ENCODE measurements at places on chromosomes 6 and 20.

- no peak for DNase-seq
Observed at GRCh38 chr6:6986344-6986743, 121.4 kb upstream of the RREB1 start.

DNA sequence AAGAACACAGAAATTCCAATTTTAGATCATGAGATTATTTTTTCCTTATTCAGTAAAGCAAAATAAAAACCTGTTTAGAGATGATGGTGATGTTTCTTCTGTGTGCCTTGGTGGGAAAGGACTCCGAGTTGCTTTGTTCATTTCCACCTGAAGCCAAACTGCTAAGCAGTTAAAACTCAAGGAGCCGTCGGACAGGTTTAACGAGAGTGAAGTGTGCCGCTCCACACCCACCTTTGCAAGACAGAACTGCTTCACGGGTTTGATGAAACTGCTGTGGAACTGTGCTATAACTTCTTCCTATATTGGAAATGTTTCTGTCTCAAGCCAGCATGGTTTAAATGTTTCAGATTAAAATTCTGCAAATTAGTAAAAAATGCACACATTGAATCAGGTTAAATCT lies 9.2 kb upstream of the DSP start:
- DNase-seq, result no peak

- no peak for DNase-seq
Observed at GRCh38 chr6:52328729-52329128, 33.2 kb upstream of the PAQR8 start.

DNA sequence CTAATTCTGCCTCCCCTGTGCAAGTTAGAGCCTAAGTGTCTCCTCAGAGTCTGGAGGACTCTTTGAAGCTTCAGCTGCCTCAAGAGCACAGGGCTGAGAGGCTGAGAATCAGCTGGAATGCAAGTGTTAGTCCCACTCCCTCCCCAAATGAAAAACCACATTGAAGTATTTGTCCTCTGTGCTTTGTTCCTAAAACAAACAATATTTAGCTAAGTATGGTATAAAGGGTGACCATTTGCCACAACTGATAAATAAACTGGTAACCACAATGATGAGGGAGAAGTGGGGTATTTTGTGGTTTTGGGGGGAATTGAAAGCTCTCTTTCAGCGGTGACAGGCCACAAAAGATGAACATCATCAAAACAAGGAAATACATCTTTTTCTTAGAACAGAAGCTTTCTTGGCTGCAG lies 91.7 kb upstream of the HDDC2 start:
- DNase-seq, result no peak

GRCh38 chr20:6920991-6921613 lies 153.6 kb downstream of the BMP2 start:
- DNase-seq, result no peak

GRCh38 chr20:53642196-53643030 lies 48.8 kb upstream of the ZNF217 start:
- no peak for DNase-seq

GRCh38 chr6:3671382-3671781 lies 80.1 kb downstream of the PXDC1 start:
- no peak for DNase-seq

DNA sequence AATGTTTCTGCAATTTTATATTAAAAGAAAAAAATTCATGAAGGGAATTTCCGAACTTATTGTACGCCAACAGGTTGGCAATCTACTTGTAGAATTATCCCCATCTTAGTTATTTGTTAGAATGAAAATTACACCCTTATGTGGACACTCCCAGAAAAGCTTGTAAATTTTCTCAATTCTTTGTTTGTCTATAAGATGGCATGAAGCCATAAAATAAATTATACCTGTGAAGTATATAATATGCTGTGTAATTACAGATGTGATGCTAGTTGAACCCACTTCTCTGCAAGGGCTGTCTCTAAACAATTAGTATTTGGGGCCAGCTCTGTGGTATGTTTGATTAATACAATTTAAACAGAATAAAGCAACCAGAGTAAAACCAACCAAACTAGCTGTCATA lies 52.1 kb upstream of the DSP start:
- DNase-seq, result no peak

DNA sequence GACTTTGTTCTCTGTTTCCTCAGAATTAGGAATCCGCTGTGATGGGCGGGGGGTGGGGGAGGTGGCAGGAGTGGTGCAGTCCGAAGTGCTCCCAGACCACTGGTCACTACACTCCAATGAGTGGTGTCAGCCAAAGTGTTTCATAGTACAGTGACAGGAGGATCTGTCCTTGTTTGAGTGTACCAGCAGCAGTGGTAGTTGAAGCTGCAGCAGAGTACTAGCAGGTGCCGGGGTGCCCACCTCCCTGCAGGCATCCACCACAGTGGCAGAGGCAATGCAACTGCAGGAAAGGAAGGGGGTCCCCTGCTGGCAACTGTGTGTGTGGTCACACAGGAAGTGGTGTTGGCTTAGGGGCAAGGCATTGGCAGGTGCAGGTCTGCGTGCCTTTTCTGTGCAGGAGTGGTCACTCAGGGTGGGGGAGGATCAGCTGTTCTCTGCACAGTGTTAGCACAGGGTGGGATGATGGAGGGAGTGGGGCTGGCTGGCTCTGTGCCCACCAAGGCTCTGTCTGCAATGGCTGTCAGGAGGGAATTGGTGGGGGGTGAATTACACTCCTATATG lies 9.7 kb downstream of the HLA-DOB start:
- no peak for DNase-seq

- DNase-seq, result no peak
Observed at GRCh38 chr6:15274692-15275387, 29.0 kb downstream of the JARID2 start.

DNA sequence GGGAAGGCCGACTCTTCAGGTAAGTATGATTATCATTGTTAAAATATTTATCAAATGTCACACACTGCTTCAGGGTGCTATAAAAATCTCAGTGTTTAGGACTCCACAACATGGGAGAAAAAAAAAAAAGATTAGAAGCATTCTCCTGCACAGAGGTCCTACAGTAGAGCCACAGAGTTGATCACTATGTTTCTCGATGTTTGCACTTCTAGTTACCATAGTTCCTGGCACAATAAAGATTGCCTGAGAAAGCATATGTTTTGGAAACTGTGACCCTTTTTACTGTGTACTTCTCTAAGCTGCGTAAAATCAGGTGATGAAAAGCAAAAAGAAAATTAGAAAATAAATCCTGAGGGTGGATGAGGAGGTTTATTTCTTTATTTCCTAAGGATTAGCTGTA lies 269.9 kb upstream of the SYNCRIP start:
- DNase-seq, result no peak

GRCh38 chr6:108200631-108201030 lies 34.8 kb downstream of the NR2E1 start:
- DNase-seq, result no peak

DNA sequence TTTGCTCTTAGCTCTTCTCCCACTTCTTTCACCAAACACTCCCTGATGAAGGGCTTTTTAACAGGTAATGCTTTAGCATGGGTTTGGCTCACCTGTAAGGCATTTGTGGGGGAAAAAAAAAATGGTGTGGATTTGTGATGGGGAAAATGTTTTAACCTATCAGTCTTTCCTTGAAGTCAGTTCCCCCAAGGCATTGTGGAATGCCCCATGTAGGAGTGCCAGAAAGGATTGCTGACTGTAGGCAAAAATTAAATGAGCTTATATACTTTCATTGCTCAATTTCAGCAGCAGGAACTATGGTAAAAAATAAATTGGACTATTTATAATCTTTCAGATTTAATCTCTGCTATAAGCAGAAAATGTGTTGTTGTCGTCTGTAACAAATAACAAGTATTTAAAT lies 10.6 kb upstream of the SASH1 start:
- DNase-seq, result no peak

All from kidney capillary endothelial cell (primary cell).